ENCODE measurements at places on chromosomes 4 and X.
A peak's percentile ranks its signal among the peaks of the same experiment; 100 is the strongest.

DNA sequence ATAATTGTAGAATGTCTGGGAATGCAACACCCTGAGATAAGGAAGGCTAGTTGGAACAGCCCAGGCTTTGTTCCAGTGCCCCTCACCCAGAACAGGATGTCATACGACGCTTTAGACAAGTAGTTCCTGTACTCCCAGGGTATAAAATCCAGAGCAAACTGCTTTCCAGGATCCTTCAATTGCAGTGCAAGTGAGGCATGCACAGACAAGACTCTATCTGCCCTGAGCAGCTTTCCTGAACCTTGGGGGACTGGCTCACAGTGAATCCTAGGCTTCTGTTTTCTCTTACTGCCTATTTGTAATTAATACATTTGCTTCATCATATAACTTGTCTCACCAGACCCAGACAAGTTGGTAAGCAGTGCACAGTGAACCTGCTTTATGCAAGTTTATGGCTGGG is 48.4 kb upstream of the IL9R start:
- no peak for DNase-seq

DNA sequence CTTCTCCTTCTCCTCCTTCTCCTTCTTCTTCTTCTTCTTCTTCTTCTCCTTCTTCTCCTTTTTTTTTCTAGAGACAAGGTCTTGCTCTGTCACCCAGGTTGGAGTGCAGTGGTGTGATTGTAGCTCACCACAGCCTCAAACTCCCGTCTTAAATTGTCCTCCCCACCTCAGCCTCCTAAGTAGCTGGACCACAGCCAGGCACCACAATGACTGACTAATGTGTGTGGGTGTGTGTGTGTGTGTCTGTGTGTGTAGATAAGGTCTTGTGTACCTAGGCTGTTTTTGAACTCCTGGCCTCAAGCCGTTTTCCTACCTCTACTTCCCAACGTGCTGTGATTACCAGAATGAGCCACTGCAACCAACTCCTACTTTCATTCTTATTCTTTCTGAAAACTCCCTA is 390.9 kb downstream of the ADAM29 start:
- no peak for DNase-seq

DNA sequence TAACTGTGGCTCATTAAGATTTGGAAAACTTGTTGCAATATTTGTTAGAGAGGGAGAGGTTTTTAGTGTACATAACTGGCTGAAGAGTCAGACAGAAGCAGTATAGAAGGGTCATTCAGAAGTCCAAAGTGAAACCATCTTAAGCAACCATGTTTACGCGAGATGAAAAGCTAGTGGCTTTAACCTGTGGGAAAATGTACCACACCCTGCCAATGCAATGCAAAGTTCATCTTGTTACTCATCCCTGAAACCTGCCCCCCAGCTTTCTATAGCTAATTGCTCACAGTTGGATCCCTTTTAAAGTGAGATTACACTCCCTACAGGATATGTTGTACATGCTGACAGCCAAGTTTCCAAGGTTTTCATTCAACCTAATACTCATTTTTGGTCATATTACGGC is 96.7 kb upstream of the RAPGEF2 start:
- no peak for DNase-seq

DNA sequence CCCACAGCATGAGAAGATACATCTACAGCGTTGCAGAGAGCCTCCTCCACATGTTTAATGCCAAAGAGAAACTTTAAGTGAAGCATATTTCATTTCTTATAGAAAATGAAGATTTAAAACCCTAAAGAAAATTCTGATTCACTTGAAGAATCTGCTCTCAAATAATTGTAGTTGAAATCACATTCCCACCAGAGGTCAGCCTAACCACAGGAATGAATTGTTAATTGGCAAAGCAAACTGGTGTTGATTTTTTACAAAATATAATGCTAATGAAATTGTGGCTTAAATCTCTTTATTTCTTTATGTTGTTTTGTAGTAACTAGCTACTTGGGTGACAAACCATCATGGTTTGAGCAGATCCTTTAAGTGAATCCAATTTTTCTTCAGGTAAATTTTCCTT is 31.1 kb upstream of the WDR17 start:
- DNase-seq = peak; percentile 26

GRCh38 chr4:78019414-78019813 is 37.7 kb upstream of the FRAS1 start:
- no peak for DNase-seq

DNA sequence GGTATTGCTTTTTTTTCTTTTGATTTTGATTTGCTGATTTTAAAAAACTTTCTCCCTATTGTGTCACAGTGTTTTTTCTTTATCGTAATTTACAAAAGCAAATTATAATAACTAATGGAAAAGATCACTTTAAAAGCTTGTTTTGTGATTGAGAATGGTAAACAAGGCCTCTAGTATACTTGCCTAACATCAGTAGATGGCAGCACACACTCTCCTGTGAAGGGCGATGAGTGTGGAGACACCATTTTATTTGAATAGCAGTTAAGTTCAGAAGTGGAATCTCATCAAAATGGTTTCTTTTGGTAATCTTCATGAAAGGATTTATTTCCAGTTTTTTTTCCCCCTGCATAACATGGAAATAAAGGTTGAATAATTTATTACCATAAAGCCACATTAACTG is 72.3 kb downstream of the PAK3 start:
- DNase-seq = peak; percentile 6

DNA sequence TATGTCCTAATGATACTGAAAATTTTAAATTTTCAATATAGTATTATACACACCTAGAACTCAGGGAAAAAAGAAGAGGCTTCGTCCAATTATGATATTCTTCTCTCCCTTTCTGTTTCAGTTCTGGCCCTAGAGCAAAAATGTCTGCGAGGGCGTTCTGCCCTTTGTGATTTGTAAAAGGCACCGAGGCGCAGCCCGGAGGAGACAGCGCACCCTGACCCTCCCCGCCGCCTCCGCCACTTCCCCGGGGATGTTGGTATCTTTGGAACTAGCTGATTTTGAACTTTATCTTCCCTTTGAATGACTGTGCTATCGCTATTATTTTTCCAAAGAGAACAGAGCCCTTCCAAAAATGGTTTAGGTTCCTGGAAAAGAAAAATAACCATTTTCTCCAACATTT is 173.2 kb upstream of the FAM9B start:
- peak; percentile 25 for DNase-seq

DNA sequence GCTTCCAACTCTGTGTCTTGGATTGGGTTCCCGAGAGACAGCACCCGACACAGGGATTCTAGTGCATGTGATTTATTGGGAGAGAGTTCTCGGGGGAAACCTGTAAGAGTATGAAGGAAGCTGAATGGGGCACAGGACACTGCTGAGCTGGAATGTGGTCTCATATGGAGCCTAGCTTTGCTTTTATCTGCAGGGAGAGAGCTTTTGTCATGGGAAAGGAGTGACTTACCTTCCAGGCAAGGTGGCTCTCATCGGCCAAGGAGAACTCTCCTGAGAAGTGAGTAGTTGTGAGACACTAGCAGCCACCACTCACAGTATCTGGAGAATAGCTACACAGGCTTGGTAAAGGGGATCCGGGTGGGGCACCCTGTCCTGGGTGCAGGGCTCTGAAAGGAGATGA is 124.5 kb downstream of the NHS start:
- no peak for DNase-seq

DNA sequence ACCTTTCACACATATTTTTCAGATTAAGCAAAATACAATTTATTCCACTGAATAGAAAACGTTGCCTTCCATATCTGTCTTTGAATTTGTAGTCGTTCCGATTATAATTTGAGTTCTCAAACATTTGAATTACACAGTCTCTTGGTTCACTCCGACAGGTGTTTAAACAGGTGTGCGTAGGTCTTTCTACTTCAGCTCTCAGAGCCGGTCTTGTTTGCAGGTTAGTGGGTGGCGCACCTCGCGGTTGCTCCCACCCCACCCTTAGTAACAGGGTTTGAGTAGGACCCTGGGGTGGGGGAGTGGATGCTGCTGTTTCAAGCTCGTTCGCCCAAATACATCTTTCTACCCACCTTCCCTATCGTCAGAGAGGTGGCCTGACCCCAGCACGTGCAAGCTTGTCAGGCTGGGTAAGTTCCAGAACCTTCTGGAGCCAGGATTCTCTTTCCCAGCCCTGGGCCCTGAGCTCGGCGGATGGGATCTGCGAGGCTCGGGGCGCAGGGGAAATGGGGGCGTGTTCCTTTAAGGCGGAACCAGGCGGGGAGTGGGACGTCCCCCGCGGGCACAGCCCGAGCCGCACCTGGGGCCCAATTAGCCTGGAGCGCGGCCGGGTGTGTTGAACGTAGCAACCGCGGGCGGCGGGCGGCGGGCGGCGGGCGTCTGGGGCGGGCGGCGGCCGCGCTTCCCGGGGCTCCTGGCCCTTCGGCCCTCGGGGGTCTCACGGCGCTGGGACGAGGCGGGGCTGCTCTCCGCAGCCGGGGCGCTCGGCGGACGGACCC is at the start of gene FAM149A:
Gene FAM149A (plus strand): TSS at position 591 of the 776 bp plus-strand sequence.
- peak; percentile 46 for DNase-seq

GRCh38 chr4:3174371-3175338 is 74.3 kb upstream of the MSANTD1 start:
- no peak for DNase-seq

GRCh38 chr4:152454398-152455011 is 81.4 kb downstream of the FBXW7 start:
- DNase-seq = no peak

GRCh38 chr4:5708449-5709206 is at the start of gene EVC2:
TSS of gene EVC2 (minus strand) at chr4:5708559. CDS start at chr4:5708513, 46 bp downstream.
- peak; percentile 25 for DNase-seq

DNA sequence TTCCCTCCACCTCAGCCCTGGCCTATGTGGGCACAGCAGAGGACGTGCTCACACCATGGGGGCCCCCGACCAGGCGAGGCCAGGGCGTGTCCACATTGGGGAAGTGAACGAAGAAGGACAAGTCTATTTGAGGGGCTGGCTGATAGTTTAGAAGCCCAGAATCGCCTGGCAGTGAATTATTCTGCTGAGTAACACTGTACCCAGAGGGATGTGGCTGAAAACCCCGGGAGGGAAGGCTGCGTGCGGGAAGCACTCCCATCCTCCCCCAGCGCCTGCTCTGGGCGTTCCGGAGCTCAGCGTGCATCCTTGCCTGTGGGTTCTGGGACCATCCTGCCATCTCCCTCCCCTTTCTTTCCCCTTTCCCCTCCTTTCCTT is 66.6 kb downstream of the TRMT44 start:
- no peak for DNase-seq

DNA sequence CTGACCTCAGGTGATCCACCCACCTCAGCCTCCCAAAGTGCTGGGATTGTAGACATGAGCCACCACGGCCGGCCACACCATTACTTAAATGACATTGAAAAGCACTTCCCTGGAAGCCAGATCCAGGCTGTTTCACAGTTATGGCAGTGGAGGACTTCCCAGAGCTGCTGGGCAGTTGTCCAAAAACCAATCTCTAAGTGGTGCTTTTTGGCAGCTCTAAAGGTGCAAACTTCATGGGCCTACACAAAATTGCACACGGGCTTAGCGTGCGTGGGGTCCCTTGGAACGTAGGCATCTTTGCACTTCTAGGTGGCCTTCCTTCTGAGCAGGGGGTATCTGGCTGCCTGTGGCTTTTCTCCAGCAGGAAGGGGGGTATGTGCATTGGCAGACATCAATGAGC is 172.3 kb downstream of the SHOX start:
- DNase-seq = no peak

GRCh38 chrX:1323315-1323714 is 13.3 kb upstream of the IL3RA start:
- peak; percentile 59 for DNase-seq

GRCh38 chr4:85050736-85051135 is 84.2 kb upstream of the WDFY3 start:
- no peak for DNase-seq

DNA sequence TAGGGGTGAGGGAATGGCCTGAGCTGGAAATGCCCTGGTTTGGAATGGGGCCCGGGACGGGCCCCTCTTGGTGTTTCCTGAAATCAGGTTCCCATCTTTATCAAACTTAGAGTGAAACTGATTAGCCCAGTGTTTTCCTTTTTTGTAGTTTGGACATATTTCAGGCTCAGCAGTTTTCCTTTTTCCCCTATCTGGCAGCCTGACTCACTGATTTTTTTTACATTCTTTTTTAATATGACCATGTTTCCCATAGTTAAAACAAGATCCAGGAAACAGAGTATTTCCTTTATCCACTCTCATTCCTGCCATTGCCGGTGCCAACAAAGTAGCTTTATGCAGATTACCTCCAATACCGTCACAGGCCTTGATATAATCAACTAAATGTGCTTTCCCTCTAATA is 20.5 kb upstream of the C4orf17 start:
- DNase-seq = no peak

GRCh38 chr4:31045151-31045550 is 325.0 kb downstream of the PCDH7 start:
- no peak for DNase-seq

GRCh38 chrX:21813612-21814368 is 25.6 kb upstream of the MBTPS2 start:
- no peak for DNase-seq

DNA sequence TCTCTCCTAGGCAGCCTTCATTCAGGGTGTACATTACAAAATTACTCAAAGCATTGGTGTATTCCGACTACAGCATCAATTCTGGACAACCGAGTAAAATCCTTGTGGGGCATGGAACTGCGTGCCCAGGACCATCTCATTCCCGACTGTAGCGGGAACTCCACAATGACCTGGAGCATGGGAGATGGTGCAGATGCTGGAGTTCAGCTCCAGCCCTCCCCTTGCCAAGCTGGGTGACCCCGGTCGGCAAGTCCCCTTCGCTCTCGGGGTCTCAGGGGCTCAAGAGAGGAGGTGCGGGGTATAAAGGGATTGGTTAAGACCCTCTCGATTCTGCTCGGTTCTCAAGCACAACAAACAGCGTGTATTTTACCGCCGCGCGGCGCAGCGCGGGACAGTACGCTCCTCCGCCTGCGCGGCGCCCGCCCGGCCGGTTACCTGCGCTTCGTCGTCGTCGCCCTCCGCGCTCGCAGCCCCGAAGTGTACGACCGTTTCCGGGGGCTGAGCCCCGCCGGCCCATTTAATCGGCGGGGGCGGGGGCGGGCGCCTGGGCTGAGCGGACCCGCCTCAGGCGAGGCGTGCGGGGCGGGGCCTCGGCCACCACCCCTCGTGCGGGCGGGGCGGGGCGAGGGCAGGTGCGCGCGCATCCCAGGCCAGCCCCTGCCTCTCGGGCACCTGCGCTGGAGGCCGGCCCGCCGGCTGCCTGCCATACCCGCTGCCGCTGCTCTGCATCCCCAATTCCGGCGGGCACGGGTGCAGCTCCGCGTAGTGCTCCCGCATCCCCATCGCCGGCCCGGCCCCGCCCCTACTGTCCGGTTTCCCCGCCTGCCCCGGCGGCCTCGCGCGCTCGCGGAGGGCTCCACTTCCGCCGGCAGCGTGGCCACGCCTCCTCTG is at the start of gene G6PD:
Gene G6PD (minus strand): TSS at position 493 of the 891 bp plus-strand sequence. CDS start 691 bp downstream, outside the sequence.
- peak; percentile 77 for DNase-seq

DNA sequence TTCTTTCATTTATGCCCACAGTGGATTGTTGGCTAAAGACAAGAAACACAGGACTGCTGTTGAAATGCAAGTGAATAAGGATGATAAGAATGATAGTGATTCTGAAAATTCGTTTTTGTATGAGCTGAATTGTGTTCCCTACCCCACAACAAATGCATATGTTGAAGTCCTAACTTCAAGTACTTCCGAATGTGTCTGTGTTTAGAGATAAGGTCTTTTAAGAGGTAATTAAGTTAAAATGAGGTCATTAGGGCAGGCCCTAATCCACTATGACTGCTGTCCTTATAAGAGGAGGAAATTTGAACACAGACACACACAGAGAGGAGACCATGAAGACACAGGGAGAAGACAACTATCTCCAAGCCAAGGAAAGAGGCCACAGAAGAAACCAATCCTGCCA is 126.6 kb upstream of the ACSL4 start:
- no peak for DNase-seq
